Uterine smooth muscle cell (primary cell): ENCODE measurements at places on chromosomes 5 and 9. TPM values are rescaled to one million over a fixed set of nuclear protein-coding genes. Genes with fewer than 3 reads are reported as not detected.

SH3RF2 gene
- total RNA-seq, result 0.77 and 1.2 TPM in 2 replicates

DOK3 gene
- total RNA-seq, result 0.62 and 1.3 TPM in 2 replicates

RPS14 gene
- 3,197 and 3,806 TPM in 2 replicates for total RNA-seq

IL5 gene
- total RNA-seq, result not detected in 2 replicates

FOXB2 gene
- not detected in 2 replicates for total RNA-seq

MYORG gene
- total RNA-seq, result 0.66 and 1.2 TPM in 2 replicates

PCDHGA4 gene
- total RNA-seq, result 2.2 and 5.2 TPM in 2 replicates

TLX3 gene
- not detected in 2 replicates for total RNA-seq

TMEM174 gene
- total RNA-seq, result not detected in 2 replicates

LHX2 gene
- 0.33 TPM in 1 of 2 replicates, not detected in the other for total RNA-seq
